ENCODE measurements at places on chromosomes 3 and 15.

DNA sequence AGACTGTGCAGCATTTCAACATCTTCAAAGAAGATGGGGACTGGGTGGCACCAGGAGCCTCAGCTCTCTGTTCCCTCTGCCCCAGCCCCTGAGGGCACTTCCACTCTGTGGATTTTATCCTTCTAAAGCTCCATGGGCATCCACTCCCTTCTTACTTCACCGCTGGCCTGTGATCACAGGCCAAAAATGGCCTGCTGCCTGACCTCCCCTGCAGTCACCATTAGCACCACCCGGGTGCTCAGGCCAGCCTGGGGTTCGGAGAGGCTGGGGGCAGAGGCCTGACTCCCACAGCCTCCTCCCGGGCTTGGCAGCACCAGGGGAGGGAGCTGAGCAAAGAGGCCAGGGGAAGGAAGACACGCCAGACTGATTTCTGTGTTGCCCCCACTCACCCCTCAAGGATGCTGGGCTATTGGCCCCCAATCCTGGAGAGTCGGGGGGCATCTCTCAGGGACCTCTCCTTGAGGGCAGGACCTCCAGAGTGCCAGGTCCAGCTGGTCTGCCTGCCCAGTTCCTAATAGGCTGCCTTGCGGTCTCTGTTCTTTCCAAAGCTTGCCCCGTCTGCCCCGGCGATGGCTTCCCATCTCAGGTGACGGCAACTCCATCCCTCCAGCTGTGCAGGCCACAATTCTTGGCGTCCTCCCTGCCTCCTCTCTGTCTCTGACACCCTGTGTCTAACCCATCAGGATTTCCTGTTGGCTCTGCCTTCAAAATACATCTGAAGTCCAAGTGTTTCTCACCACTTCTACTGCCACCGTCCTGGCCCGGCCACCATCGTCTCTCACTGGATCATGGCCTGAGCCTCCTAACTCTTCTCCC is 67.1 kb downstream of the EXOG start:
- no peak for DNase-seq

GRCh38 chr3:16177962-16178627 is 3.6 kb downstream of the GALNT15 start:
- DNase-seq, result peak; percentile 44

DNA sequence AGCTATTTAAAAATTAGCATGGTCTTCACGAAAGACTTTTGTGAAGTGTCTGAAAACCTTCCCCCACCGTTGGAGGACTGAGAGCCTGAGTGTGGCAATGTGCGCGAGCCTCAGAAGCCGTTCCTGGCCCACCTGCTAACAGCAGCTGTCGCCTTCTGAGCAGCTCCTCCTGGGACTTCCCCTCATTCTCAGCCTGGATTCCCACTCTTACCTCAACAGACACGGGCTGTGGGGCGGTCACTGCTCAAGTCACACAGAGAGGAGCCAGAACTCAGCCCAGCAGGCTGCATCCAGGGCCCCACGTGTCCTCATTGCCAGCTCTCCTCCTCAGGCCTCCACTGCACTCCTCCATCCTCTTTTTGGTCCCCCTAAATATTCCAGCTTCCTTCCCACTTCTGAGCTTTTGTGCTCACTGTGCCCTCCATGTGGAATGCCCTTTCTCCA is 7.8 kb downstream of the DNASE1L3 start:
- no peak for DNase-seq

GRCh38 chr3:33642806-33643205 is 75.2 kb downstream of the CLASP2 start:
- DNase-seq, result no peak

Measured in effector memory CD8-positive, alpha-beta T cell (primary cell).